ENCODE measurements at places on chromosomes 12 and 14. TPM values are rescaled to one million over a fixed set of nuclear protein-coding genes. Genes with fewer than 3 reads are reported as not detected.

The GAPDH gene
- 2,817 TPM for total RNA-seq

DNA sequence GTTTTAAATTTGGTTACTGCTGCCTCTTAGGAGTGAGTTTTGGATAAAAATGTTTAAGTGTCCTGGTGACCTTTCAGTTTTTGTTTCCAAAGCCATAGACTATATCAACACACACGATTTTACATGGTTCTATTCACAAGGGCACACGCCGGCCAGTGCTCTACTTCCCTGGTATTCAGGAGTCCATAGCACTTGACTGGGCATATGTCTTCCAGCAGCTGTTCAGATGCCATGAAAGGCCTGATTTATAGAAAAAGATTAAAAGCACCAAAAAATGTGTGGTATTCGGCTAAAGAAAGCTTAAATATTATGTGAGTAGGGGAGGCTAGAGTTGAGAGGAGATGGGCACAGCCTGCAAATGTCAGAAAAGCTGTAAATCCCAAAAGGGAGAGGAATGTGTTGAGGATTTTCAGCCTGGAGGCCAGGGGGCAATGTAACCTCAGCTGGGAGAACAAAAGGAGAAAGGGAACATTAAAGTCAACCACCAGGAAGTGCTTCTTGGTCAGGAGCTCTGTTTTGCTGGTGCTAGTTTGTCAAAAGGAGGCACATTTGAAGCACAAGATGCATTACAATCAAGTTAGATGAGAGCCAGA lies 478.4 kb downstream of the RAD51B start:
- peaks cover 11% of the 10 kb centered on the region for H3K4me1 ChIP-seq
- no peaks in the 10 kb centered on the region for H3K27me3 ChIP-seq
- H3K4me3 ChIP-seq, result no peak overlapping the region
- DNase-seq, result no peak
- no peaks in the 10 kb centered on the region for H3K36me3 ChIP-seq
- peak overlapping the region; percentile 22 for H3K27ac ChIP-seq

GRCh38 chr14:95466506-95466905 lies 49.9 kb downstream of the SYNE3 start:
- DNase-seq, result no peak
- H3K27ac ChIP-seq, result no peak overlapping the region
- H3K27me3 ChIP-seq, result no peaks in the 10 kb centered on the region
- H3K4me1 ChIP-seq, result peaks cover 17% of the 10 kb centered on the region
- H3K4me3 ChIP-seq, result no peak overlapping the region
- H3K36me3 ChIP-seq, result no peaks in the 10 kb centered on the region

DNA sequence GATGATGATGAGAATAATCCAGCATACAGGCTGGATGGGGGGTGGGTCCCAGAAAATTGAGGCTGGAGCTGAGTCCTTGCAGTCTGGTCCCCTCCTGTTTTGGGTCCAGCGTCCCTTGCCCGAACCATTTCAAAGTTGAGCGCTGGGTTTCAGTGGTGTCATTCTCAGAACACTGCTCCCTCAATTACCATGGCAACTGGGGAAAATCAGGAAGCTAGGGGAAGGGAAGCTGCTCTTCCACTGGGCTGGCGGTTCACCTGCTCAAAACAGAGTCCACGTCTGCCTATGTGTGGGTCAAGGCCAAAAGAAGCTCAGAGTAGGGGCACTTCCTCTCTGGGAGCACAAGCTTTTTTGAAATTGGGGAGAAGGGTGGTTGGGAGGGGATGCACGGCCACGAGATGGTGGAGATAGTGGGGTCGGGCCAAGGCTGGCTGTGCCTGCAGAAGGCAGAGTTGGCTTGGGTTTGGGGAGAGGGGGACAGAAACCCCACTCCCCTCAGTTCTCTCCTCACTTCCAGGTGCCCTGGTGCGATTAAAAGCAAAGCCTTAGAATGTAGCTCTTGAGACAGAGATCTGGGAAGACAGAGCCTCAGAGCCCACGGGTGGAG lies 1.7 kb upstream of the NOS1 start:
- no peak for DNase-seq
- H3K36me3 ChIP-seq, result no peaks in the 10 kb centered on the region
- H3K27ac ChIP-seq, result no peak overlapping the region
- no peak overlapping the region for H3K4me3 ChIP-seq
- no peaks in the 10 kb centered on the region for H3K4me1 ChIP-seq
- H3K27me3 ChIP-seq, result peaks cover 17% of the 10 kb centered on the region

The ART4 gene
- 1.9 TPM for total RNA-seq
